ENCODE measurements at places on chromosomes 1 and 21.

- no peak for DNase-seq
Measured at GRCh38 chr1:229599218-229599954, 26.5 kb downstream of the TAF5L start.

DNA sequence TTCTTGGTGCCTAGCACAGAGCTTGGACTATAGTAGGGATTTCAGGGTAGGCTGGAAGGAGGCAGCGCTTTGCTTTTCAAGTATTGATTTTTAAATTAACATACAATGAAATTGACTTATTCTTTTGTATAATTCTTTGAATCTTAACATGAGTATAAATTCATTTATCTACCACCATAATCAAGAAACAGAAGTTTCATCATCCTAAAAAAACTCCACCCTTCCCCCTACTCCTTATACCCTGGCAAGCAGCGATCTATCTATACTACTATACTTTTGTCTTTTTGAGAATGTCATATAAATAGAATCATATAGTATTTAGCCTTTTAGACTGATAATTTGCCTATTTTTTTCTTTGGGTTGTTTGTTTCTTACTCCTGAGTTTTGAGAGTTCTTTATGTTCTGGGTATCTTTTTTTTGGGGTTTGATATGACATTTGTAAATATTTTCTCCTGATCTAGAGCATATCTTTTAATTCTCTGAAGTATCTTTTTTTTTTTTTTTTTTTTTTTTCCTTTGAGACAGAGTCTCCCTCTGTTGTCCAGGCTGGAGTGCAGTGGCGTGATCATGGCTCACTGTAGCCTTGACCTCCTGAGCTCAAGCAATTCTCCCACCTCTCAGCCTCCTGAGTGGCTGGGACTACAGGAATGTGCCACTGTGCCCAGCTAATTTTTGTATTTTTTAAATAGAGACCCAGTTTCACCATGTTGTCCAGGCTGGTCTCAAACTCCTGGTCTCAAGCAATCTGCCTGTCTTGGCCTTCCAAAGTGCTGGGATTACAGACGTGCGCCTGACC, 6.4 kb downstream of the RPS6KC1 start:
- no peak for DNase-seq

DNA sequence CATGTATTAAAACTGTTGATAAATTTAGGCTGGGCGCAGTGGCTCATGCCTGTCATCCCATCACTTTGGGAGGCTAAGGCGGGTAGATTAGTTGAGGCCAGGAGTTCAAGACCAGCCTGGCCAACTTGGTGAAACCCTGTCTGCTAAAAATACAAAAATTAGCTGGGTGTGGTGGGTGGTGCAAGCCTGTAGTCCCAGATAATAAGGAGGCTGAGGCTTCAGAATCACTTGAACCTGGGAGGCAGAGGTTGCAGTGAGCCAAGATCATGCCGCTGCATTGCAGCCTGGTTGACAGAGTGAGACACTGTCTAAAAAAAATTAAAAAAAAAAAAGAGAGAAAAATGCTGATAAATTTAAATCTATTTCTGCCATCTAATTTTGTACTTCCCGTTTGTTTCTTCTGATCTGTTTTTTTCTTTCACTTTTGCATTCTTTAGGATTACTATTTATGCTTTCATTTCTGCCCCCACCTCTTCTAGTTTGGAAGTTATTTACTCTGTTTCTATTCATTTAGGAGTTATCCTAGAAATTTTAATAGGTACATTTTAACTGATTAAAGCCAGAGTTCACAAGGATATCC, 3.2 kb upstream of the DENND1B start:
- DNase-seq, result no peak

- no peak for DNase-seq
Measured at GRCh38 chr1:159535907-159536306, at the start of gene OR10J5. TSS of gene OR10J5 (minus strand) at chr1:159536007. CDS start at chr1:159536007, 0 bp downstream.

- no peak for DNase-seq
Measured at GRCh38 chr1:41925712-41926111, 7.0 kb upstream of the HIVEP3 start.

DNA sequence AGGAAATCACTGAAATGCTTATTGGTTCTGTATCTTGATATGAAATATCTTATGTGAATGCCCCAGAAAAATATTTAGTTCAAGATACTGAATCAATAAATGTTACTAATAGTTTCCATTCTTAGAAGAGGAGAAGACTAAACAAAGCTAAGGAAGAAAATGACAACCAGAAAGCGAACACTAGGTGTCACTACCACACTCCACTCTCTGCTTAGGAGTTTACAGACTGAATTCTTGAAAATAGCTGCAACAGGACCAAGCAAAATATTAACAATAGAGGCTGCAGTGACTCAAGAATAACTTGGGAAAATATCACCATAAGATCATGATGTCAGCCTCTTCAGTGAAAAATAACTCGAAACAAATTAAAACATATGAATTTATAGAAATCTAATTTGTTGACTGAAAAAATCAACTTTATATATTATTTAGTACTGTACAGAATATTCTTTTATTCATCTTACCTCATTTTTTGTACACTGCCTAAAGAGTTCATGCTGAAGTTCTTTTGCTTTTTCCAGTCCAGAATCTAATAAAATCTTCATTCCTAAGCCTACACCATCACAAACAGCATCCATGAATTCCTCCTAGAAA, 61.6 kb downstream of the KIF14 start:
- DNase-seq, result no peak

DNA sequence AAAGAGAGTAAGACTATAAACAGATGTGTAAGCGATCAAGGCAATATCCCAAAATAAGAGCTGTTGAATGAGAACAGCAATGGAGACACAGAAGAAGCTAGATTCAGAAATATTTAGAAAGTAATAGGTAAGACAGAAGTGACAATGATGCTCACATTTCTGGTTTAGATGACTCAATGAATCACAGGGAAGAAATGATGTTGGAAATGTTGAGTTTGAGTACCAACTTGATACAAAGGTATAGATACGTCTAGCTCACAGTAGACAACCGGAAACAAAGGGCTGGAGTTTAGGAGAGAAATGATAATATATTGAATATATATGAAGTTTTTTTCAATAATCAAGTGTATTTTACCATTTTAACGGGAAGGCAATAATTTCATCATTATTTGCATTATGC, 6.5 kb downstream of the GATAD2B start:
- no peak for DNase-seq

- no peak for DNase-seq
Measured at GRCh38 chr21:41627428-41627827, 119.5 kb upstream of the TMPRSS2 start.

DNA sequence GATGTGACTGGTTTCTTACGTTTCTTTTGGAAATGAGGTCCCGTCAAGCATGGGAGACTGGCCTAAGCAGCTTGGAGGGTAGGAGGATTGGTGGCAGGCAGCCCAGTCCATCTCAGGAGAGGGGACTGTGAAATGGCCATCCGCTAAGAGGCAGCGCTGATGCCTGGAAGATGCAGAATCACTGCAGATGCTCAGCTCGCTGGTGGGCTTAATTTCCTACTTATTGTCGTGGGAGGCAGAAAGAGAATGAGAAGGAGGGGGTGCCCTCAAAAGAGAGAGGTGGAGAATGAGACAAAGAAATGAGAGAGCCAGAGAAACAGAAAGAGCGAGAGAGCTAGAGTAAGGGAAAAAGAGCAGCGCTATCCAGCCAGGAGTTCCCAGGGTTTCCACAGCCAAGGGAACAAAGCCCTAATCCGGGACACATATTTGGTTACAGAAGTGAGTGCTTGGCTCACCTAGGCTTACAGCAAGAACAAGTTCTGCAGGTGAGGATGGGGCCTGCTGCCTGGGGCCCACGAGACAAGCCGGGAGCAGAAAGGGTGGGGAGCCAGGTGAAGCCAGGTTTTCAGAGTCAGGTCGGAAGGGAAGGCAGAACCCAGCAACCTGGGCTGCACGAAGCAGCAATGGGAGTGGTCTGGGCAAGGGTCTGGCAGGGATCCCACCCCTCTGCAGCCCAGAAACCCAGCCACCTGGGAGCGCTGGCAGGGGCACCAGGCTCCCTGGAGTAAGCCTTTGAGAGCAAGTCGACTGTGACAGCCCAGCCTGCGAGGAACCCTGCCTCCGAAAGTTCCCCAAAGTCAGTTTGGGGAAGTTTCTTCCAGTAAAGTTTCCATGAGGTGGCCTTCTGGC, 5.8 kb downstream of the ECE1 start:
- DNase-seq, result no peak

DNA sequence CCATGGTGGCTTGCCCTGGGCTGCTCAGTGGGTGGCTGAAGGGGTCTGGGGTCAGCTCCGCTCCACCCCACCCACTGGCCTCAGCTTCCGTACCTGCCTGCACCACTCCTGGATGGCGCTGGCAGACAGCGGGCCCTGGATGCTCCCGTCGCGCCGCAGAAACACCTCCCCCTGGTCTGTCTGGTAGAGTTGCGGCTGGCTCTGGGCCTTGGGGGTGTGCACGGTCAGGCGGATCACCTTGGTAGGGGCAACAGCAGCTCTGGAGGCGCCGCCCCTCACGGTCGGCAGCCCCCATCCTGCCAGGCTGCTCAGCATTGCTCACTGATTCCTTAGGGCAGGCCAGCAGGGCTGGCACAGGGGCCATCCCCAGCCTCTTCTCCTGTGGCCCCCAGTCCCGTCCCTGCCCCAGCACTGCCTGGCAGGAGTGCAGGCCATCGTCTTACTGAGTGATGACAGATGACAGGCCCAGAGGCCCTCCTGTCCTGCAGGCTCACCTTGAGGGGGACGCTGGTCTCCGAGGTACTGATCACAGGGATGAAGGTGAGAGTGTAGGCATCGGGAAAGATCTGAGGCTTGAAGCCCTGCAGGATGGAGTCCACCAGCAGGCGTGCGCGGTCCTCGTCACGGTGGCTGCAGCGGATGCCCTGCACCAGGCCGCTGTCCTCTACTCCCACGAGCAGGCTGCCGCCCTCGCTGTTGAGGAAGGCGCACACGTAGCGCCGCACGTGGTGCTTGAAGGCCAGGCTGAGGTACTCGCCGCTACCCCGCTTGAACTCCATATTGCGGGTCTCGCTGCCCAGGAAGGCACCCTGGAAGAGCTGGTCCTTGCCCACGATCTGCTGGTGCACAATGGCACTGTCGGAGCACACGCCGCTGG, 4.1 kb downstream of the SLFNL1 start:
- DNase-seq, result no peak

GRCh38 chr1:240116831-240117769, 25.4 kb downstream of the FMN2 start:
- no peak for DNase-seq

GRCh38 chr1:23383577-23384311, 14.1 kb upstream of the ZNF436 start:
- DNase-seq, result no peak

DNA sequence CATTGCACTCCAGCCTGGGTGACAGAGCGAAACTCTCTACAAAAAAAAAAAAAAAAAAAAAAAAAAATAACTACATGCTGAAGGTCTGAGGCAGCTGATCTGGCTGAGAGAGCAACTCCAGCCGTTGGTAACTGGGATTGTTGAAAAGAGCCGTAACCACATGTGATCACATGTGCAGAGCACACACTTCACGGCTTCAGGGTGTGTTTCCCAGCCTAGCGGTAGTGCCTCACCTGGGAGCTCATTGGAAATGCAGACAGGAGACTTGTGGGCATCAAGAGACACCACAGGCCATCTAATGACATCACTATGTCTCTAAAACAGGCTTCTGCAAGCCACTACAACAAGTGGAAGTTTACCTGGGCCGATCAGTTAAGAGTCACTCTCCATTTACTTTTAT, 11.8 kb upstream of the OTUD7B start:
- no peak for DNase-seq

- no peak for DNase-seq
Measured at GRCh38 chr1:162172311-162173102, 103.0 kb downstream of the NOS1AP start.

DNA sequence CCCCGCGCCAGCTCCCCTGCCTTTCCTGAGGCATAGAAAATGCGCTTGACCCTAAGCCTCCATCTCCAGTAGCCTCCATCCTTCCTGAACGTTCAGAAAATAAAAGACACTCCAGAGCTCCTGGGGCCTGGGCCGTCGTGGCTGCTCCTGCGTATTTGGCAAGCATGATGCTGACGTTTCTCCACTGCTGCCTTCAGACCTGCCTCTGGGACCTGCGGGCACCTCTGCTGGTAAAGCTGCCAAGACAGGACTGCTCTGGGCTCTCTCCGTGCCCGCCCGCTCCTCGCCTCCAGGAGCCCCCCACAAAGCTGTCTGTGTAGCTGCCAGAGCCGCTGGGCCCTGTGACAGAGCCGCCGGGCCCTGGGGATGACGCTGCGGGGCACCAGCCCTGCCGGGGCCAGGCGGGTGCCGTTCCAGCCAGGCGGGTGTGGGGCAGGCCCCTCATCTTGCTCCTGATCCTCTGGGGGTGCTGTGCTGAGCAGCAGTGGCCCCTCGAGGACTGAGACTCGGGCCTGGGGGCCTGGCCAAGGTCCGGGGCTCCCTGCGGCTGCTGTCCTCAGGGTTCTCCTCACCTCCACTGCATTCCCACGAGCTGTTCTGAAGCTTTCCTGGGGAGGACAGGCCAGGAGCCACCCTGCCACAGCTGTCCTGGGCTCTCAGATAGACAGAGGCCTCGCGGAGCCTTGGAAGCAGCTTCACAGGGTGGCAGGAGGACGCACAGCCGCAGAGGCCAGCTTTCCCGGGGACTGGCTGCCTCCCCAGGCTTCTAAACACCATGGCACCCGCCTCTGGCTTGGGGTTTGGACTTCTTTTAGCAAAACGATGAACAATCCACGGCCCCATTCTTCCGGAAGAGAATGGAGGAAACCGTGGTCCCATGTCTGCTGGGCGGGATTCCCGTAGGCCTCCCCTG, 48.1 kb downstream of the MORN1 start:
- no peak for DNase-seq

GRCh38 chr1:29396438-29397255, 160.3 kb downstream of the PTPRU start:
- DNase-seq, result no peak

DNA sequence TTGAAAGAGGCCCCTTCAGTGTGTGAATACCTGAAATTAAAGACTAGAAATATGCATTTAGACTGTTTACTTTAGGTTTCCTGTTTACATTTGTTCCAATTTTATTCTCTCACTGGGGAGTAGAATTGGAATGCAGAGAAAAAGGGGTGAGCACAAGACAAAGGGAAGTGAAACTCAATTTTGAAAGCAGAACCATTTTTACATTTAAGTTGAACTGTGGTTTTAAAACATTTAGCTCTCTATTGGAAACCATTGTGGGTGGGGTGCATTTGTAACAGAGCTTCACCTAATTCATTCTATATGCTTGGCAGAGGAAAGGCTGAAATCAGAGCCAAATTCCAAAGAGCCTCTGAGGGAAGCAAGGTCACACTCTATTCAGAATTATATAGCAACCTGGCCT, 235.3 kb upstream of the C1orf105 start:
- no peak for DNase-seq

DNA sequence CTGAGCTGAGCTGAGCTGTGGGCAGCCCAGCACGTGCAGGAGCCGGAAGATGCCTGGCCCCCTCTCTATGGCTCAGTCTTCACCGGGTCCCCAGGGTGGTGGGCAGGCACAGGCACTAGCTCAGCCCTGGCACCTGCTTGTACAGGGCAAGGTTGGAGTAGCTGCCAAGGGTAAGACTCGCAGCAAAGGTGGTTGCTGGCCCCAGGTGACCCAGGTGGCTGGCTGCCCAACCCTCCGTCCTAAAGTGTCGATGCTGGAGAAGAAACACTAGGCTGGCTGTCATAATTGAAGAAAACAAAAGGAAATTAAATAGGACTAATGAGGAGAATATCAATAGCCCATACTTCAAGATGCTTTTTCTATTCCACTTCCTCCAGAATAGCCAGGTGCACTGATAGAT, 77.1 kb upstream of the ACTL8 start:
- no peak for DNase-seq

GRCh38 chr1:117589544-117589943, 16.3 kb upstream of the TENT5C start:
- DNase-seq, result no peak

Data from nucleus accumbens (tissue), 56 donors.